ENCODE measurements at places on chromosomes 13 and 19.

GRCh38 chr13:23724196-23724970 lies 154.2 kb downstream of the TNFRSF19 start:
- DNase-seq, result no peak

GRCh38 chr13:42007844-42008243 lies 40.6 kb upstream of the DGKH start:
- no peak for DNase-seq

GRCh38 chr13:37087486-37087885 lies 18.0 kb downstream of the CSNK1A1L start:
- peak; percentile 29 for DNase-seq

DNA sequence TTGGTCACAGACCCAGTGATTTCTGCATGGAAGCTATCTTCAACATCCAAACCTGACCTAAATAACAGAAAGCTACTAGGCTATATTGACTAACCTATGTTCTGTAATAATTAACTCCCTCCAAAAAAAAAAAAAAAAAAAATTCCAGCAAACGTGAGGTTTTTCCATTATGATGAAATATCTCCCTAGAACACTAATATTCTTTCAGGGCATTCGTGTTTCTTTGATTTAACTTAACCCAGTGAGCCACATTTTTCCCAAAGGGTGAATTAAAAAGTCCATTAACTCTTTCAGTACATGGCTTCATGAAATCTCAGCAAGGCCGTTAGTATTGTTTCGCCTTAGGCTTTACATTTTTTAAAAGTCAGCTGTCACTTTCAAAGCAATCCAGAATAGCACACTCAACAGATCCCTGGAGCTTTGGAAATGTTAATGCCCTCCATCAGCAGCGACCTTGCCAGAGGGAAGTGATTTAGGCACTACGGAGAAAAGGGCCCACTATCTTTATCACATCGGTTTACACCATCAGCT lies 175.8 kb downstream of the DCT start:
- no peak for DNase-seq

DNA sequence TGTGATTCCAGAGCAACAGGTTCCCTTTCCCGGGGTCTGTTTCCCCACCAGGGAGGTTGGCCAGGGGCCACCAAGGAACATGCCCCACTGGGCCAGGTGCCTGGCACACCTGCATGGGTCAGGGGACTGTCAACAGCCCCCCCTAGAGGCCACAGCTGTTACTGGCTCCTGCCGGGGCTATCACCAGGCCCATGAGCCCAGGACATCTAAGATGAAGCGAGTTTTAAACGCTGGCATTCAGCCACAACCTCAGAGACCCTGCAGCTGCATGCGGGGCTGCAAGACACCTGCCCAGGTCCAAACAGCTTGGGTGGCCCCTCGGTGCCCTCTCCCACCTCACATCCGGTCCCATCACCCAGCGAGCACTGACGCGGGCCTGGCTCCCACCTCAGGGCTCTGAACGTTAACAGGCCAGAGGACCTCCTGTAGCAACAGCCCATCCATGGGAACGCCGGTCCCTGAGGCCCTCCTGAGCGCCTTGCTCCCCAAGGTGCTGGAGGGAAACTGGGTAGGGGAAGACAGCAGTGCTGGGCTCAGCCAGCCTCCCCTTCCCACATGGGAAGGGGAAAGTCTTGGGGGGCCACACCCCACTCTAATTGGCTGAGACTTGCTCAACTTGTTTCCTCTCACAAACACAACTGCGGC lies 12.0 kb downstream of the KHSRP start:
- DNase-seq, result peak; percentile 52

DNA sequence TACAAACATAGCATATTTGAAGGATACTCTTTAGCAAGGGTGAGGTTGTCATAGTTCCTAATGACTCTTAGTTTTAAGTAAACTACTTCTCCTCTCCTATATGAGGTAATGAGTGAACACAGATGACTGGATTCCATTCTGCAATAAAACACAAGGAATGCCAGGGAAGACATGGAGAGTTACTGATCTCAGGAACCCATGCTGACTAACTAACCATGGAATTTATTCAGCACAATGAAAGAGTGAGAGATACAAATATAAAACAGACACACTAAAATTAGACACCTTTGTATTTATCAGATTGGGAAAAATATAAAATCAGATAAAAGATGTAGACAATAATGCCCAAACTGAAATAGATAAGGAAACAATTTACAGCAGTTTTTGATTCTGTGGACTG lies 1525.9 kb upstream of the SLC10A2 start:
- DNase-seq, result no peak

- peak; percentile 95 for DNase-seq
Measured at GRCh38 chr19:5893907-5894703, 9.5 kb downstream of the NDUFA11 start.

GRCh38 chr13:66879988-66880387 lies 350.1 kb downstream of the PCDH9 start:
- no peak for DNase-seq

DNA sequence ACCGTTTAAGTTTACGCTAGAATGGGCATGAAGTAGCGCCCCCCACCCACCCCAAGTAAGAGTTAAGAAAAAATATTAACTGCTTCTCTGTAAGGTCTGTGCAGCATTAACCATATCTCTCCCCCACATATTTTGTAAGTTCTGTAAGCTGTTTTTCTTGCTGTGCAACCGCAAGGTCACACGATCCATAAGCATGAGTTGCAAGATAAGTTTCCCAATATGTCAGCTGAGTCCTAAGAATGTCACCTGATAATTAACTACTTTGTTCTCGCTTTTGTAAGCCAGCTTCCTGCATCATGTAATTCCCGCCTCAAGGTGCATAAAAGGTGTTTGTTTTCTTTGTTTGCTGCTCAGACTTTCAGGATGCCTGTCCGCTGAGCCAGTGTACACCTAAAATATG lies 187.0 kb downstream of the MYO16 start:
- DNase-seq, result no peak

DNA sequence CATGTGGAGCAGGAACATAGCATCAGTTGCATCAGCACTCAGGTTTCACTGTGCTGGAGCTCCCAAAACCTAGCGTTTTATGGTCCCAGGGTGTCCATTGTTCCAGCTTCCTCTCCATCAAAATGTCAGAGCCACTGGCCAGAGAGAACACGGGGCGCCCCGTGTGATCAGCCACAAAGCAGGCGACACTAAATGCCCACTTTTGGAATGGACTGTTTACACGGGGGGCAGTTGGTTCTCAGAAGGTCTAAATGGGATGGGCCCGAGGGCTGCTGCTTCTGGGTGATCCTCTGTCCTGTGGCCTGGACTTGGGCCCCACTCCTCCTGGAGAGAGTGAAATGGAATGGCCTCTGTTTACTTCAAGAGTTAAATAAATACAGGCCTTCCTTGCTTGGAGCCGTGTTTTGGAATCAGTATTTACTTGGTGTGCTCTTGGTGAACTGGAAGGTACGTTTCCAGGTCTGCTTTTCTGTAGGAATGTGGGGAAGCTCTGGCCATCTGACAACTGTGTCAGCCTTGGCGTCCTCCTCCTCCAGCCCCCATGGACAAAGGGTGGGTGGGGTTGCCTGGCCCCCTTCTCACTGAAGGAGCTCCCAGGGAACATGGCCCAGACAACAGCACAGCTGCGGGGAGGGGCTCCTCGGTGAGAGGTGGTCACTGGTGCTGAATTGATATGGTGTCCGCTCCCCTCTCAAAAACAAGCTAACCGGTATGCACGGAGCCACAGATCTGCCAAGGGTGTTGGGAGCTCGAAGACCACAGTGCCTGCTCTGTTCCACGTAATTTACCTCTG lies 16.1 kb upstream of the MCF2L start:
- DNase-seq, result no peak

Measured in hematopoietic multipotent progenitor cell treated with erythropoietin and hydrocortisone succinate and interleukin-3 and kit ligand, for 4 days (in vitro differentiated cells).